Left kidney (tissue), 8 donors: ENCODE measurements at places on chromosomes 6 and 20. TPM values are rescaled to one million over a fixed set of nuclear protein-coding genes. Genes with fewer than 3 reads are reported as not detected.
A peak's percentile ranks its signal among the peaks of the same experiment; 100 is the strongest.

DNA sequence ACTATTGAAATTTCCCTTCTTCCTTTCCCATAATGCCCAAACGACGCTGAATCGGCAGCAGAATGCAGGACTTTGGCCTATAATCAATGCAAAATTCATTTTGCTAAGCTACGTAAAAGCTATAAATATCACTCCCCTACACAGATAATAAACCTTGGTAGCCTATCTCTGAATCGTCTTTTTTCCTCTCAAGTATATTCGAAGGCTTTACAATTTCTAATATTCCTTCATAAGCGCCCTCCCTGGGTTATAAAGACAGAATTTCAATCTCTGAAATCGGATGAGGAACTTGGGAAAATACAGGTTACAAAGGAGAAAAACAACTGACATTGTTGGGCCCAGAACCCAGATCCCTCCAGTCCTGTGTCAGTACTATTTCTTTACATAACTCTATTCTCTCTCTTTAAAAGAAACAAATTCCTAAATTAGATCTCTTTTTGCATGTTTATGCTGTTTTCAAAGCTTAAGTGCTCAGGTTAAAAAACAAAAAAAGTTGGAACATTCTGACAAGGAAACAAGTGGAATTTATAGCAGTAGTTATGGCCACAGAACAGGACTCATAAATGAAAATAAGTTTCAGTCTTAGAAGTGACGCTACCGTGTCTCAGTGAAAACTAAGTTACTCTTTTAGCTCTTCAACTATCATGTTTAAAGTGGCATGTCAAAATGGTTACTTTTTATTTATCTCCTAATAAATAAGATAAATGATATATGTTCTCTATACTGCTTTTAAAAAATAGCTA is 84.5 kb downstream of the SESN1 start:
- peak; percentile 24 for DNase-seq

GRCh38 chr6:43331891-43332290 is 23.3 kb upstream of the CRIP3 start:
- no peak for DNase-seq

- no peak for DNase-seq
Measured at GRCh38 chr20:24448170-24448569, 21.3 kb upstream of the SYNDIG1 start.

DNA sequence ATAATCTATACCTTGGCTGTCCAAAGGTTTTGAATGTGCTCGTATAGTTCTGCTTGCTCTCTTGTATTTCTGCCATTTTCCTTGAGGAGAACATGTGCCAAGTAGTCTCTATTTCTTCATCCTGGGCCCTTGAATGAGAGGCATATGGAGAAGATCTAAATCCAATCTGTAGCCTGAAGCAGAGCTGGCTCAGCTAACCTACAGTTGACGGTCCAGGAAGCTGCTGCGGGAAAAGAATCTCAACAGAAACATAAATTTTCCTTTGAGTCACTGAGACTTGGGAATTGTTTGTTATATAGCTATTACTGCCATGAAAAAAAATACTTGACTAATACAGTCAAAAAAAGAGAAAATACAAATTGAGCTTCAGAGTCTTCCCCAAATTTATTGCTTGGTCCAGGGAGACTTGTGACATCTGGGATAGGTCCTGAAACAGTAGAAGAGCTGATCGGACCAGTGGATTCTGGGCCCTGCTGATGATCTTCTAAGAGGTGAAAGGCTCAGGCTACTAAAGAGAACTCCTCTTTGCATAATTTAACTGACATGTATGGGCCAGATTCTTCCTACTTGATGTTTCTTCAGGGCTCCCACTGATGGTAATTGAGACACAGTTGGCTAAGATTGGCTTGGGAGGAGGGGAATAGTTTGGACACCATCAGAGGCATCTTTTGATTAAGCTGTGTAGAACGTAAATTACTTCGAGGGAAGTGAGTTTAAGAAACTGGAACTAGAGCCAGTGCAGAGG is 29.9 kb upstream of the PLCB4 start:
- DNase-seq = peak; percentile 12

Gene GSTA3
- polyA plus RNA-seq = 0.52 TPM

GRCh38 chr6:71808865-71809264 is 77.5 kb upstream of the RIMS1 start:
- DNase-seq = no peak

GRCh38 chr6:166415833-166416347 is 33.1 kb upstream of the MPC1 start:
- no peak for DNase-seq

GRCh38 chr20:25081065-25081729 is 744 bp downstream of the VSX1 start:
- DNase-seq = peak; percentile 69

Gene DACT2
- 19.3 TPM for polyA plus RNA-seq

DNA sequence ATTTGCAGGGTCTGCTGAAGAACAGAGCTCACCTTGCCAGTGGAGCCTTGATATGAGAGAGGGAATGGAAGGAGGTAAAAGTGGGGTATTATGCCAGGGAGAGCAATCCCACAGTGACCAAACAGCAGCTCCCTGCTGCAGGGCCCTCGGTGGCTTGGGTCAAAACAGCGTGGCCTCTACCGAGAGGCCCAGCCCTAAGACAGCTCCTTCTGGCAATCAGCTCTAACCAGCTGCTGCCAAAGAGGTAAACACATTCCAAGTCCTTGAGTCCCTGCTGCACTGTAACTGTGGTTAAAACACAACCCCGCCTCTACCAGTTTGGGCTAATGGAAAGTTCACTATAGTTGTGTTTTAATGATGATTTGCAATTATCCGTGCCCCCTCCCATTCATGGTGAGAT is 1.4 kb upstream of the DAAM2 start:
- DNase-seq = no peak

DNA sequence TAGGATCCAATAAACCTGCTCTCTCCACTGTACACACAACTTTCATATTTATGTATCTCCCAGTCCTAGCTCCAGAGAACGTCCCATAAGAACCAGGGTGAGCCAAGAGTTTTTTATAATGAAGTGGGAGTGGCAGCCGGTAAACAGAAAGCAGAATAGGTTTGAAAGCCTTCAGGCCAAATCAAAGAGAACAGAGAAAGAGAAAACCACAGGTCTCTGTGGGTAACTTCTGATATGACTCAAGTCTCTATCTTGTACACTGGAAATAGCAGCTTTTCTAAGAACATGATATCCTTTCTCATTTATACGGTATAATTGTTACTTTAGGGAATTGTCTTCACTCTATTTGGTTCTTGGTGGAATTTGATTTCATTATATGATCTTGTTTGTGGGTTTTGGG is 273.6 kb downstream of the PACRG start:
- no peak for DNase-seq

Gene CDH4
- 7.3 TPM for polyA plus RNA-seq

DNA sequence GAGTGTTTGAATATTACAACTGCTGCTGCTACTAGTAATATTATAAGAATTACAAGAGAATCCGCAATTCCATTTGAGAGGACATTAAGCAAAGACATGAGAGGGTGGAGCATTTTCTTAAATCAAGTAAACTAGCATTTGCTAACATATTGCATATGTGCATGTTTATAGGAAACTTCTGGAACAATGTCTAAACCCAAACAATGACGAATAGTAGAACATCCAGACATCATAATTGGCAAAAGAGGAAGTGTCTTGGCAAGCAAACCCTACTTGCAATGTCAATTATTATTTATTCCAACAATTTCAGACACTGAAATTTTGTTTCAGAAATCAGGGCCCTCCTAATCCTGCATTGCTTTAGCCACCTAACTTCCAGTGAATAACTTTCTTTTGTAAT is 1155.3 kb upstream of the GJE1 start:
- DNase-seq = no peak

DNA sequence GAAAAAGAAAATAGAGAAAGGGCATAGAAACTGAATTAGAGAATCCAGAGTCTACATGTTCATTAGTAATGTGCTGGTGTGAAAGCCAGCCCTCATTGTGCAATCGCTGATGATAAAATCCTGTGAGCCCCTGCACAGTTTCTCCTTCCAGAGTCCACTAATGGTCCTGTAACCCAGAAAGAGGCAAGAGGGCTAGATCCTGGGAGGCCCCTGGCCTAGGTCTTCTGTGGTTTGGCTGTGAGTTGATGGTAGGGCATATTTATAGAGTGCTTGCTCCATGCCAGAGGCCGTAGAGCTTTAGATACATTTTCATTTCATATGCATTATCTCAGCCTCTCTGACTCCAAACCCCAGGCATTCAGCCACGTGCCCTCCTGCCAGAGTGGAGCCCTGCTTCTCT is 94.9 kb upstream of the MTHFD1L start:
- no peak for DNase-seq

Gene SALL4
- polyA plus RNA-seq = 16.3 TPM

- no peak for DNase-seq
Measured at GRCh38 chr20:45419188-45420091, 3.5 kb downstream of the PIGT start.

Gene LPA
- polyA plus RNA-seq = 0.30 TPM

DNA sequence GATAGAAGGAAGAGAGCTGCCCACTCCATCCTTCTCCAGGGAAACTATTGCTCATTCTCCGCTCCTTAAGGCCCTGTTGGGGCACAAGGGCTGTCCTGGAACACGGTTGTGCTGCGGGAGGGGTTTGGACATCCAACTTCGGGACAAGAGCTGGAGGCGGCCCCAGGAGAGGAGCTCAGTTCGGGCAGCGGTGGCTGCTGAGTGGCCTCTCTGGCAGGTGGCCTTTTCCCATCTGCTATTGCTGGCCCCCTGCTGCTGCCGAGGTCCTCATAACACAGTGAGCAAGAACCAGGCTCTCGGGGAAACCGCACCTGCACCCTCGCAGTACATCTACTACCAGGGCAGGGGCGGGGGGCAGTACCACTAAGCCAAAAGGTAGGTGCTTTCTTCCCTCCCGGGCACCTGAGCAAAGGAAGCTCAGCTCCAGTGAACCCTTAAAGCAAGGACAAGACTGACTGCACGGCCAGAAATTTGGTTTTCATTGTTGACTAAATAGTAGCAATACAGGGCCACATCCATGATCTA is 63.7 kb downstream of the PSMG4 start:
- DNase-seq = no peak

DNA sequence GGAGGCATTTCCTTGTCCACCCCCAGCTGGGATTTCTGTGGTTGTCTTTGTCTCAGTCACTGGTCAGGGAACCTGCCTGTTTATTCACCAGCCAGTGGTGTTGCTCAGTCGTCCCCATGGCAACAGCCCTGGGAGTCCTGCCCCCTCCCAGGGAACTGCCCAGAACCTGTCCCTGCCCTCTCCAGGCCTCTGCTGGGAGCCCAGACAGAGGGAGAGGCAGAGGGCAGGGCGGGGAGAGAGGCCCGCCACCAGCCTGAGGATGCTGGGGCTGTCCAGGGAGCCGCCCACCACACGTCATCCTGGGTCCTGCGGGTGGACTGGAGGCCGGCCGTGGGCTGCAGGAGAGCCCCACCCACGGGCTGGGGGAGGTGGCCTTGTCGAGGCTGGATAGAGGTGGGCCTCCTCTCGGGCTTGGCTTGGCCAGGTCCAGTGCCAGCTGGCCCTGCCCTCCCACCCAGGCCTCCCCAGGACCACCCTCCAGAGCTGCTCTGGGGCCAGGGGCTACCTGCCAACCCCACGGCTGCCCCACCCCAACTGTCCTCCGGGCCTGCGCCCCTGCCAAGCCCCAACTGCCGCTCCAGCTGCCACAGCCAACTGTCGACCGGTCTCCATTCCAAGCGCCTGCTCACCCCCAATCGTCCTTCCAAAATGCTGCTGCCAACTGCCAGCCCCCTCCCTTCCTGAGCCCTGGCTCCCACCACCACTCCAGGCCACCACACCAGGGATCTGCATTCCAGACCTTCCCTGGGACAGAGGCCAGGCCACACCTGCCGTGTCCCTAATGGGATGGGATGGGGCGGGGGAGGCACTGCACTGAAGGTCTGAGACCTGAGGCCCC is 4.2 kb upstream of the ZBTB46 start:
- DNase-seq = peak; percentile 92

- peak; percentile 64 for DNase-seq
Measured at GRCh38 chr6:5670811-5671561, 335.7 kb downstream of the NRN1 start.

DNA sequence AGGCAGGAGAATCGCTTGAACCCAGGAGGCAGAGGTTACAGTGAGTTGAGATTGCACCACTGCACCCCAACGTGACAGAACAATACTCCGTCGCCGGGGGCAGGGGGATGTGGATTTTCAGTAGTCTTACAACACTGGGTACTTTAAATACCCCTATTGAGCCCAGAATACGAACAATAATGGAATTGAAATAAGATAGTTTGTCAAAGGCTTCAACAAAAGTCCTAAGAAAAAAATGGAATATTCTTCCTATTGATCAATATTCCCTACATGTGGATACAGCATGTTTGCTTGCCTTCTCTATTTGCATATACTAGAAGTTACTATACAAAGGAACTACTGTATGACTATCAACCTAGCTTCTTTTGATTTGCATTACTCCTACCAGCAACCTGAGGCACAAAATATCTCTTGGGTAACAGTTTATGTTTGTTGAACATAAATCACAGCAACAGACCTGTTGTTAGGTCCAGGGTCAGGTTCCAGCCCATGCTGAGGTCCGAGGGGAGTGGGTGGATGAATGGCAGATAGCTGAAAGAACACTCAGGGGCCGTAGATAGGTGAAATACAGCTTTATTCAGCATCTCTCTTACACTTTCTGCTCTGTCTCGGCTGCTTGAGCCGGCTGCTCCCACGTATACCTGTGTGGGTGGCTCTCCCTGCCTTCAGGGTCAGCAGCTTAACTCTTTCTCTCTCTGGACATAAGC is 23.8 kb downstream of the MAN1A1 start:
- DNase-seq = peak; percentile 39

DNA sequence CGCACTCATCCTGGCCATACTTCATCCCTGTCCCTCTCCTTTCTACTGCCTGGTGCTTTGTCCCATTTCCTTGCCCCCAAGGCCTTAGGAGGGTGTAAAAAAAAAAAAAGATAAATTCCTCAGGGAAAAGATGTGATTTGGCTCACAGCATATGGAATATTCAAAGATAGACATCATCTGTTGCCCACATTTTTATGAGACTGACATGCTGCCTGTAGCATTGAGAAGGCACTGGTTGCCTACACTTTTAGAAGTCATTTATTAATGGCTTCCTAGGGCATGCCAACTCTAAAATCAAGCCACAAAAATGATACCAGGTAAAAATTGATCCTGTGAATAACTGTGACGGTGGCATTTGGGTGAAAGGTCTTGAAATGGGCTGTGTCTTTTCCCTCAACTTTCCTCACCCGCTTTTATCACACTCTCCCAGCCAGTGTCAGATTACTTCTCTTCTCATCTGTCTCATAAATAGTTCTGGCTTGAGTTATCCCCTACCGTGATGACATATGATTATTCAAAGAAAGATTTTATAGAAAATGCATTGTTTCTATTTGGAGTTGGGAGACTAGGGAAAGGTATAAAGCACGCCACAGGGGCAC is 139.4 kb downstream of the CARMIL1 start:
- DNase-seq = no peak

- no peak for DNase-seq
Measured at GRCh38 chr6:137240168-137240567, 21.0 kb upstream of the IFNGR1 start.

Gene C20orf204
- 0.95 TPM for polyA plus RNA-seq

Gene EFCAB8
- 0.55 TPM for polyA plus RNA-seq

DNA sequence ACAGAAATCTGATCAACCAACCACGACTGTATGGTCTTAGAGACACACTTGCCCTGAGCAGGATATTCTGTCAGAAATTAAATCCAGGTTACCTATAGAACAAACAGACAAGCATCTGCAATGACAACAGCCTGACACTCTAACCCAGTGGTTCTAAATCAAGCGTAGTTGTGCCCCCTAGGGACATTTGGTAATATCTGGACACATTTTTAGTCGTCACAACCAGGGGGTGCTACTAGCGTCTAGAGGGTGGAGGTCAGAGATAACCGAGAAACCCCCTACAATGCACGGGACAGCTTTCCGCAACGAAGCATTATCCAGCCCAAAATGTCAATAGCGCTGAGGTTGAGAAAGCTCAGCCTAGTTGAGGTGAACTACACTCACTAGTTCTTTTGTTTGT is 32.3 kb downstream of the ID4 start:
- no peak for DNase-seq

Gene TSPO2
- 0.76 TPM for polyA plus RNA-seq
